Fibroblast of skin of abdomen (primary cell): ENCODE measurements at places on chromosomes 4 and X.

GRCh38 chrX:104270916-104271512, 16.3 kb upstream of the ESX1 start:
- peak; percentile 11 for DNase-seq

GRCh38 chrX:65522739-65523372, 11.7 kb downstream of the LAS1L start:
- DNase-seq = peak; percentile 3

GRCh38 chrX:38870361-38870895, 69.2 kb downstream of the MID1IP1 start:
- DNase-seq = no peak

GRCh38 chr4:102500352-102500695, 835 bp upstream of the NFKB1 start:
- no peak for DNase-seq

GRCh38 chrX:103607364-103608305, at the start of gene TCEAL3:
Gene TCEAL3, plus strand, starts transcription at chrX:103607963. Its CDS starts 1,102 bp downstream, at chrX:103609065.
- peak; percentile 37 for DNase-seq

- peak; percentile 5 for DNase-seq
Observed at GRCh38 chrX:16963216-16963615, 16.8 kb downstream of the REPS2 start.

GRCh38 chr4:136307765-136308164, 1224.5 kb downstream of the PCDH18 start:
- no peak for DNase-seq

DNA sequence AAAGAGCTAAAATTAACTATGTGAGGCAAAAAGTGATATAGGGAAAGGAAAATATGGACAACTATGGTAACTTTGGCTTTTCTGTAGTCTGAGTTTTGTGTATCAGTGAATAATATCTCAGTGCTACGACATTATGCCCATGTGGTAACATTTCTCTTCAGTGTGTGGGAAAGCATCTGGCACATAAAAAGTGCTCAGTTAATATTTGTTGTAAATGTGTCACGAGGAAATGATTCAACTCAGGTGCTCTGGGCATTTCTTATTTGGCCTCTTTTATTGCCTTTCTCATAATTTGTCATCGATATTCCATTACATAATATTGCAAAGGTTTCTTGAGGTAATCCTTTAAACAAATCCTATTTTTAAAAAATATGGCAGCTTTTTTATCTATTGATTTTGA, 17.6 kb downstream of the OFD1 start:
- no peak for DNase-seq

DNA sequence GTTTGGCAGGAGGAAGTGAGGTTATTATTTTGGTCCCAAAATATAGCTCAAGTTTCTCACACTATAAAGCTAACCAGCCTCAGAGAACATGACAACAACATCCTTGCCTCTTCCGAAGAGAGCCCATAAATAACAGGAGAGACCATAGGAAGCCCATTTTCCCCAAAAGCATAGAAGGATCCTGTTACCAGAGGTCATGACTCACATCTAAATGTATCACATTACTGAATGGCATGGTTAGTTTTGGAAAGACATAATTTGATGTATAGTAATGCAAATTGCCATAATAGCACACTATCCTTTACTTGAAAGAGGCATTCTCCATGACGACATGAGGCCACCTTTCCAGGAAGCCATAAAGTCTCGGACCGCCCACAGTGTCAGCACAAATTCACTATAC, 238.8 kb upstream of the GRIA3 start:
- DNase-seq = peak; percentile 8

- peak; percentile 75 for DNase-seq
Observed at GRCh38 chr4:72377491-72378194, 191.4 kb downstream of the ADAMTS3 start.

GRCh38 chr4:7431696-7432530, 2.8 kb downstream of the PSAPL1 start:
- no peak for DNase-seq

DNA sequence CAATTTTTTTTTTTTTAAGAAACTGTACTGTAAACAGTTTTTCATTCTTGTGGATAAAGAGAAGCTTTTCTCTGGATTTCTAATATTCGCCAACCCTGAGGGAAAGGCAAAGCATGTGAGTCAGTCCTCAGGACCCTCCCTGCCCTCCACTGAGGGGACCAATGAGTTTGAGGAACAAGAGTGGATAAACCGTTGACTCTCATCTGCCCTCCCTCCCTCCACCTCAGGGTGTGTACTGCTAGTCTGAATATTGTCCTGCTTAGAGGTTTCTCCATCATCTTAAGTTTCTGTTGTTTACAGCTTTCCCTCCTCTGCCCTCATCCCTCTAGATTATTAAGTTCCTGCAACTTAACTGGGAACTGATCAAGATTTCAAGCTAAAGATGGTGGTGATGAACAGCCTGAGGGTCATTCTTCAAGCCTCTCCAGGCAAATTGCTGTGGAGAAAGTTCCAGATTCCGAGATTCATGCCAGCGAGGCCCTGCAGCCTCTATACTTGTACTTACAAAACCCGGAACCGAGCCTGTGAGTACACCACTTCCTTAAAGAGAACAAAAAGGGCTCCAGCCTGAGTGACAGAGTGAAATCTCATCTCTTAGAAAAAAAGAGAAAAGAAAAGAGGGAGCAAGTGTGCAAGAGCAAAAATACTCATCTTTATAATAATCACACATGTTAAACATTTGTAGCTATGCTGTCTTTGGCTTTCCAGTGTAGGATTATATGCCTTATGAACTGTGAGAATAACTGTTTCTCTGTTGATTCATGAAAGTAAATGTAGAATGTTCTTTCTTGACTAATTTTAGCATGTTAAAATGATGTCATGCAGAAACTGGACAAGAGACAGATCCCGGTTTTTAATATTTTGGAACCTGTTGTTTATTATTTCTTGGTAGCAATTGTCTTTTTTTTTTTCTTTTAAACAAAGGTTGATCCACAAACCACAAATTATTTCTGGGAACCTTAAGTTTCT, 11.9 kb downstream of the CA5B start:
- DNase-seq = no peak

DNA sequence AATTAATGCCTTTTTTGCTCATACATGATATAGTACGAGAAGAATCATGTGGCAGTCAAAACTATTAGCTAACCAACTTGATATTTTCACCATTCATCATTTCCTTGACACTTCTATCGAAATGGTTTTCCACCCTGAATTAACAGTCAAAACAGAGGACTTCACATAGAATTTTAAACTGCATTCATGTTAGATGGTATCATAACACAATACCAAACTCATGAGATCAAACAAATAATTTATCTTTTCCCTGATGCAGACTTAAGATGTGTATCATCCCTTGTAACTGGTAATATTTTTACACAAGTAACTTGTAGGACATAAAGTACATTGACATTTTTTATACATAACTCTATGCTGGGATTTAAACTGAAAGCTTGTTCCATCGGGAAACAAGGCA, 18.2 kb upstream of the ANTXR2 start:
- peak; percentile 24 for DNase-seq

GRCh38 chrX:100363896-100364295, 46.2 kb downstream of the PCDH19 start:
- peak; percentile 16 for DNase-seq

DNA sequence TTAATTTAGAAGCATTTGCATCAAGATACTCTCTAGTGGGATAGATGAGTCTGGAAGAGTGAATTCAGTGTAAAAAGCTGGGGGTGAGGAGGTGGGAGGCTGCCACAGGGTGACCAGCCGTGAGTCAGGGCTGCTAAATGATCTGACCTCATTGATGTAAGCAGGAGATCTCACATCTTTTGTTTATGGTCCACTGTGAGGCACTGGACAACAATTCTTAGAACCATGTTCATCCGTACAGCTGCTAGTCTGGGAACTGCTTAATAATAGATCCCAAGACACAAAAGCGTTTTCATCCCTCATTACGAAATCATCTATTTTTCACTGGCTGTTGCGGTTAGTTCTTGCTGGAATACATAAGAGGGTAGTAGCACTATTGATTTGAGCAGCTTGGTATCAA, 14.1 kb downstream of the KLF3 start:
- peak; percentile 80 for DNase-seq

DNA sequence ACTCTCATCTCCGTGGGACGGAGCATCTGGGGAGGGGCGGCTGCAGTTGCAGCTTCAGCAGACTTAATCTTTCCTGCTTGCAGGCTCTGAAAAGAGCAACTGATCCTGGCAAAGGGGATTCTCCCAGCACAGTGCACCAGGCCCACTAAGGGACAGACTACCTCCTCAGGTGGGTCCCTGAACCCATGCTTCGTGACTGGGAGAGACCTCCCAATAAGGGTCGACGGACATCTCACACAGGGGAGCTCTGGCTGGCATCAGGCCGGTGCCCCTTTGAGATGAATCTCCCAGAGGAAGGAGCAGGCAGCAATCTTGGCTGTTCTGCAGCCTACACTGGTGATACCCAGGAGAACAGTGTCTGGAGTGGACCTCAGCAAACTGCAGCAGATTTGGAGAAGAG, 303.3 kb upstream of the FGF16 start:
- no peak for DNase-seq

- no peak for DNase-seq
Observed at GRCh38 chrX:153478746-153479145, 8.4 kb upstream of the HAUS7 start.

GRCh38 chr4:26290321-26290720, 30.5 kb upstream of the RBPJ start:
- no peak for DNase-seq

GRCh38 chrX:132639446-132639845, 150.6 kb upstream of the MBNL3 start:
- DNase-seq = peak; percentile 28

- no peak for DNase-seq
Observed at GRCh38 chrX:101417190-101417589, 9.2 kb downstream of the HNRNPH2 start.

DNA sequence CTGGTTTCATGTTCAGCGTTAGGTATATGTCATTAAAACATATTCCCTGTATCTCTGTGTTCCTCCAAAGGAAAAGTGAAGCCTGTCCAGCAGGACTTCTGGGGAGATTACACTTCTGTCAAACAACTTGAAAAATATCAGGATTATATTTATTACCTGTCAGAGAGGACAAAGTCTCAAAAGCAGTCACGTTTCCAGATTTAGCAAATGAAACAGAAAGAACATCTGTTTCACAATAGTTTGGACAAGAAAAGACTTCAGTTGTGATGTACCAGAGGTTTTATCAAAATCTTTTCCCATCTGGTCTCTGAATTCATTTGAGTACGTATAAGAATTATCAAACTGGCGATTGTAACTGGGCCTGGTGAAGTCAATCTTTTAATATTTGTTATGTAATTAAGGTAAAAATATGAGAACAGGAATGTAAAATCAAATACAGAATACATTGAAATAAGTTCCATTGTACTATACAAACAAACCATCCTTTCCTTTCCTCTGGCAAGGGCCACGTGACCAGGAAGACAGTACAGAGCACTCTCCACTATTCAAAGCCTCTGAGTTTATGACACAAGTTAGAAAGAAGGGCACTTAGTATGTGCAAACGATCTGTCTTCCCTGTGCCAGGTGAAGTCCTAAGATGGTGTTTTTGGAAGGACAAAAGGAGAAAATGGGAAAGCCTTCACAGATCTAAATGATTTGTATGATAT, 3.2 kb downstream of the CASP3 start:
- no peak for DNase-seq

- peak; percentile 58 for DNase-seq
Observed at GRCh38 chr4:109967798-109968520, 55.3 kb downstream of the EGF start.

DNA sequence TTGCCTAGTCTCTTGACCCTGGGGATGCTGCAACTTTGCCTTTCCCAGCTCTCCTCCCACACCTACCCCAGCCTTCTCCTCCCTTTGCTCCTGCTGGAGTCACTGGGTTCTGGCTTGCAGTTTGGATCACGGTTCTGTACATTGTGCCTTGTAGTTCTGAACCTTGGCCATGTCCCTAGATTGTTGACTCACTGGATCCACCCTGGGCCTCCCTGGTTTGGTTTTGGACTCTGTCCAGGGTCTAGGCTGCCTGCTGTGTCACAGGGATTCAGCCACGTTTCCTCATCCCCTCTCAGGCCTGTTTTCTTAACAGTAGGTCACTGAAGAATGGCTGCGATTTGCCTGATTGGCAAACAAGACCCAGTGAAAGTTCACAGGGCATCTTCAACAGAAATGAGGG, 11.5 kb upstream of the GABRE start:
- DNase-seq = peak; percentile 36
